Retinal pigment epithelial cell (primary cell): ENCODE measurements at places on chromosomes 2 and 18.

DNA sequence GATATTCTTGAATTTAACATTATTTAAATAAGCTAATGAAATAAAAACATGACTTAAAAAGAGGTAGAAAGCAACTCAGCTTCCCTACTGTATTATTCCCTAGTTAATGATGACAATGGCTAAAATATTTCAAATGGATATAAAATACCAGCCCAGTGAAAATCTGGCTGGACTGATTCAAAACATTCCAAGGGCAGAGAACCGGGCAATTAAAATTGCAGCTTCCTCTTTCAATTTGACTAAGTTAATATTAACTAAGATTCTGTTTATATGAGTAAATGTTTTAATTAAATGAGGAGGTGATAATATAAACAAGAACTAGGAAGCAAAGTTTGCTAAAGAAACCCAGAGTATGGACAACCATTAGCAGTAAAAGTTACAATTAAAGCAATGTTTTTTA lies 65.6 kb downstream of the RAPH1 start:
- DNase-seq, result no peak

DNA sequence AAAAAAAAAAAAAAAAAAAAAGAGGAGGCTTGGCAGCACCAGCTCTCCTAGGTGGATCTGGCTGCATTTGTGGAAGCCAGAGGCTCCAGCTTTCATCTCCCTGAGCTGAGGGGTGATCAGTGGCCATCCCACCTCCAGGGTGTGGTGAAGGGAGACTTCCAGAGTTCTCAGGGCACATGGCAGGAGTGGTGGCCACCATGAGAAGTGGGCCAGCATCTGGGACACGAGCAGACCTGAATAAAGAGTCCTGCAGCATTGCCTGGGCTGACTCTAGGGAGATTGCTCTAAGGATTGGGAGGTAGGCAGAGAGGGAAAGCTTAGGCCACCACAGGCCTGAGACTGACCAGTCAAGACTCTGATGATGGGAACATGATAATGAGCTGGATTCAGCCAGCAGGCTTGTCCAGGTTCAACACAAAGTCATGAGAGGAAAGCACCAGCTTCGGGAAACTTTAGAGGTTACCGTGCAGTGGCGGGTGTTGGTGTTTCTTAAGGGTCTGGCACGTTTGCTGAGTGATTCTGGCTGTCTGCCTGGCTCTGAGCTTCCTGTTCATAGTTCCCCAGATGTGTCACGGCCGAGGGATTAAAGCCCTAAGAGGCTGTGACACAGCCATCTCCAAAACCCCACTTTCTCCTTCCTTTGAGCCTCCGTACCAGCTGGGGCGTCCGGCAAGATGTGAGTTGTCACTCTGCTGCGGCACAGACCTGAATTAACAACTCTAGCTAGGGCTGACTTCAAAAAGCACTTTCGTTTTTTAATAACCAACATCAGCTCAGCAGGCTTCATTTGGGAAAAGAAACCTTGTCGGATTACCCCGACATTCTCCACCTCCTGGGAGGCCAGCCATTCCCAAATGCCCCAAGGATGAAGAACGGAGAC lies 38.3 kb upstream of the IL1R1 start:
- DNase-seq, result peak; percentile 47

DNA sequence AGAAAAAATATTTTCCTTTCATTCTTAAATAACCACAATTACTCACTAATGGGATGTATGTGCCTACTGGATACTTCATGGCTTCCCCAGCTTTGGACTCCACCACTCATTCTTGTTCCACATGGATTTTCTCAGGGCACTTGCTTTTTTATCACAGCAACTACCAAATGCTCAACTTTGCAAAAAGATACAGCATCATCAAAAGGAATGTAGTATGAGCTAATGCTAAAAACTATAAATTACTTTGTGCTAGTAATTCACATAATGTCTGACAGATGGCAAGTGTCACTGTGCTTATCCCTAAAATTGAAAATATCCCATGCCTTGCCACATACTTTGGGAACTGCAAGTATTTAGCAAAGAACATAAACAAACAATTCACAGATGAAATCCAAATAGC lies 130.4 kb upstream of the ZFP36L2 start:
- DNase-seq, result no peak

DNA sequence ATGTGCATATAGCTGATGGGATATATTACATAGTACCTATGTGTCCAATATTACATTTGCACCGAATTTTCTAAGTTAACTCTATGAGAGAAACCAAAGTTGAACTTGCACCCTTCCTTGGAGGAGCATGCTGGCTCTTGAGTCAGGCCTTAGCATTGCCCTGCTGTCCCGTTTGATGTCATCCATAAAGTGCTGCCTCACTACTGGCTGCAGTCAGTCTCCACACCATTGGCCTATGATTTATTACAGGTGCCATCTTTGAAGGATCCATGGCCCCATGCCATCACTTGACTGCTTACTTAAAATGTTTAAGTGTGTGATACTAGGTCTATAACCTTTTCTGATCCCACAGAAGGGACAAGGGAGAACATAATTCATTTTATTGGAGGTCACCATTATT lies 249.3 kb upstream of the RBBP8 start:
- DNase-seq, result no peak

- no peak for DNase-seq
Observed at GRCh38 chr2:86364894-86365293, 27.5 kb upstream of the REEP1 start.

DNA sequence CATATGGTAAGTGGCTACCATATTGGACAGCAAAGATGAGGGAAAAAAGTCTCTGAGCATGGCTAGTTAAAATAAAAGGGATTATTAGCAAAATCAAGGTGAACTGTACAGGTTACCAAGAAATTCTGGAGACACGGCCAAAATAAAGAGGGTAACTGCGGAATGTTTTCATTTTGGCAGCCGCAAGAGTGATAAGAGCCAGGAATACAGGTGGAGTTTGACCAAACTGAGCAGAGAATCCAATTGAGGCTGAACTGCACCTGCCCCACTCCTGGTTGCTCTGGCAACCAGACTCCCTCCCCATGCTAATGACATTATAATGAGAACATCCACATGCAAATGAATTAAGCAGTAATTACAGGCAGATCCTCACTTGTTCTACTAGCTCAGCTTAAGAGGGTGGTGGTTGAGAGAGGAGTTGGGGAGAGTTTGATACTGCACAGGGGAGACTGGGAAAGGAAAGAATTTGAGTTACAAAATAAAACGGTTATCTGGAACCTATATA lies 18.8 kb upstream of the EPHA4 start:
- DNase-seq, result no peak

GRCh38 chr2:150591496-150592285 lies 104.2 kb upstream of the RND3 start:
- no peak for DNase-seq
